Natural killer cell (primary cell): ENCODE measurements at places on chromosomes 2 and 18. TPM values are rescaled to one million over a fixed set of nuclear protein-coding genes. Genes with fewer than 3 reads are reported as not detected.

DNA sequence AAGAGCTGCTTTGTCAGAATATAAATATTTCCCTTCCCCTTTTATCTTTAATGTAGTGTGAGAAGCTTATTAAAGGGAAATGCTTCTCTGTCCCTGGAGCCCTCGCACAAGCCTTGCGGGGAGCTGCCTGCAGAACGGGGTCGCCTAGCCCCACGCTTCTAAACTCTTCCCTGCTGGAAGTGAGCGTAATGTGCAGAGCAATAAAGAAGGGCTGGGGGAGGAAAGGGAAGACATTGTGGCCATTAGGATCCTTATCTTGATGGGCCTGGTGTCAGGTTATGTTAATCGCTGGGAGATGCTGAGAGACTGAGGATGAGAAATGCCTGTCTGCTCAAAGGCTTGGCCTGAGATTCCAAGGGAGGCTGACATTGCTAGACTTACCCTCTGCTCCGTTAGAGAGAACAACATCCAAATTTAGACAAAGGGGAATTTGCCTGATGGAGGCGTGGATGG, 18.9 kb upstream of the FZD7 start:
- no peak for DNase-seq

DNA sequence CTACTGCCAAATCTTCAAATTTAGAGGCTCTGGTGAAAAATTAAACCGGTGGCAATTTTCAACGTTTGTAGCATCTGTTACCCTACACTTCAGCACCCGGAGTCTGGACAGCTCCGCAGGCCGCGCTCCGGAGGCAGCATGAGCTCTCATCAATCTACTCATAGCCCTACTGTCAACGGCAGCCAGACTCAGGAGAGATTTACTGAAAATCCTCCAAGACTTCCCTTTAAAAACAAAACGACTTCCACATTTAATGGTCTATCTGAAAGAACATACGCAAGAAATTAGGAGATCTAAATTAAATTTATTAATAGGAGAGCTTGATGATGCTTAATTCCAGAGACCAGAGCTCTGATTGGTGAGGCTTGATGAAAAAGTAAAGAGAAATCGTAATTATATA, 970 bp upstream of the ADCYAP1 start:
- peak; percentile 42 for DNase-seq

GRCh38 chr18:703213-703967, 9.0 kb downstream of the ENOSF1 start:
- DNase-seq = no peak

Gene SRD5A2
- not detected for total RNA-seq

- no peak for DNase-seq
Observed at GRCh38 chr18:68275616-68276015, 439.3 kb downstream of the TMX3 start.

DNA sequence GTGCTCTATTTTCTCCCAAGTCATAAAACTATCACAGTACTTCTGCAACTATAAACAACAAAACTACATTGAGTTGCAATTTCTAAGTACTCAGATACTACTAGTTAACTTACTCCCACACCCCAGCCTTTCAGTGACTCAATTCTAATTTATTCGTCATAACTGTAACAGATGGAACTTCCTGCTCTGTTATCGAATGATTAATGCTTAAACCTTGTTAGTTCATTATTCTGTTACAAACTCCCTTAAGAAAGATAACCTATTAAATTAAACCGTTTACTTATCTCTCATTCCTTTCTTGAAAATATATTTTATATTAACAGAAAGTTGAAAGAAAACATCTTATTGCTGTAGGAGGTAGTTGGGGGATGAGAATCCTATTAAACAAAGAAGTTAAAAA, 17.0 kb downstream of the TNFAIP6 start:
- no peak for DNase-seq

DNA sequence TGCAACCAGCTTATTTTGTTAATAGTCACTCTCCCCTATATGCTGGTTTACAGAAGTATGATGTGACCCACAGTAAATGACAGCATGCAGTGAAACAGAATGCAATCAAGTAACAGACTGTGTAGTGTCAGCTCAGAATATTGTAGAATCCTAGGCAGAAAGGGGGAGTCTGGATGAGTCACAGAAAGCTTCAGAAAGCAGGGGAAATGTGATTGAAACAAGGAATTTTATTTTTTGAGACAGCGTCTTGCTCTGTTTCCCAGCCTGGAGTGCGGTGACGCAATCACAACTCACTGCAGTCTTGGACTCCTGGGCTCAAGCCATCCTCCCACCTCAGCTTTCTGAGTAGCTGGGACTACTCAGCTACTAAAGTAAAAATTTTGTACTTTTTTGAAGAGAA, 219.9 kb upstream of the FBXO11 start:
- no peak for DNase-seq

- no peak for DNase-seq
Observed at GRCh38 chr2:217530392-217531090, 472.3 kb downstream of the TNS1 start.

Gene LRRFIP1
- total RNA-seq = 163 TPM

Gene SCYGR4
- total RNA-seq = not detected

- DNase-seq = no peak
Observed at GRCh38 chr2:205613970-205614559, 68.2 kb upstream of the NRP2 start.

Gene OSR1
- not detected for total RNA-seq

- DNase-seq = no peak
Observed at GRCh38 chr2:67950919-67951318, 111.9 kb downstream of the C1D start.

Gene CCDC195
- total RNA-seq = not detected

DNA sequence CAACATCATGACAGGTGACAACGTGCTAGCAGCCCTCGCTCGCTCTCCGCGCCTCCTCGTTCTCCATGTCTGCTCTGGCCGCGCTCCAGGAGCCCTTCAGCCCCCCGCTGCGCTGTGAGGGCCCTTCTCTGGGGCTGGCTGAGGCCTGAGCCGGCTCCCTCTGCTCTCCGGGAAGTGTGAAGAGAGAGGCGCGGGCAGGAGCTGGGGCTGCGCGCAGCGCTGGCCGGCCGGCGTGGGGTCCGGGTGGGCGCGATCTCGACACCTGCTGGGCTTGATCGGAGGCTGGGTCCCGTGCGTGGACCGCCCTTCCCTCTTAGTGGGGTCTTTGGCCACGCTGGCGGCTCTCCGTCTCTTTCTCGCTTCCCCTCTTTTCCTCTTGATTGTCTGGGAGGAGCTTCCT, 195.5 kb downstream of the ANKRD30BL start:
- DNase-seq = no peak

GRCh38 chr2:190137561-190137960, 75.0 kb upstream of the MSTN start:
- no peak for DNase-seq

DNA sequence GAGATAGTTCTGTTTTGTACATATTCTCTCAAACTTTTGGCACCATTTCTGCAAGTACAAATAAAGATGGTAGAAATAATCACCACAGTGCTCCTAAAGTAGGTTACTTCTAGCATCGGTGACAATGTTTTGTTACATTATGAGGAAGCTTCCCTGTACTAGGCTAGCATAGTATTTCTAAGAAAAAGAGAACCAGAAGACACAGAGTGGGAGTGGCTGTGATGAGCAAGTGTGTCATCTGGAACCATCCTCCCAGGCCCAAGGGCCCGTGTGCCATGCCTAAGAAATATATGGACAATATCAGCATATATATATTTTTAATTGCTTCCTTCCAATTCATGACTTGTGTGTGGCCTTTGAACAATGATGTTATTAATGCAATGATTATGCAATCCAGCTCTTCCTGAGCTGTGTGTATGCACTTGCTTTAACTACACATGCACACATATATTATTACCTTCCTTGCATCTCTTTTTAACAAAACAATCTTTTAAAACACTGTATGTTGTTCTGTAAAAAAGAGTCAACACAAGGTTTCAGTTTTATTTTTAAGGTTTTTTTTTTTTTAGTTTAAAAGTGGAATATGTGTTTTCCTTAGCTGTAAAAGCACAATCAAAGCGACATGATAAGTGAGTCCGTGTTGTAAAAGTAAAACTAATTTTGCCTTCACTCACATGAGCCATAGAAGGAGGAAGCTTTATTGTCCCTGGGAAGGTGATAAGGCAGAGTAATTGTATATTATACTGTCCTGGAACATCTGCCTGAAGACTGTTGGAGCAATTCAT, 303.9 kb downstream of the ZNF407 start:
- no peak for DNase-seq

Gene RESP18
- not detected for total RNA-seq

GRCh38 chr2:235402422-235402821, 91.4 kb upstream of the AGAP1 start:
- DNase-seq = no peak

DNA sequence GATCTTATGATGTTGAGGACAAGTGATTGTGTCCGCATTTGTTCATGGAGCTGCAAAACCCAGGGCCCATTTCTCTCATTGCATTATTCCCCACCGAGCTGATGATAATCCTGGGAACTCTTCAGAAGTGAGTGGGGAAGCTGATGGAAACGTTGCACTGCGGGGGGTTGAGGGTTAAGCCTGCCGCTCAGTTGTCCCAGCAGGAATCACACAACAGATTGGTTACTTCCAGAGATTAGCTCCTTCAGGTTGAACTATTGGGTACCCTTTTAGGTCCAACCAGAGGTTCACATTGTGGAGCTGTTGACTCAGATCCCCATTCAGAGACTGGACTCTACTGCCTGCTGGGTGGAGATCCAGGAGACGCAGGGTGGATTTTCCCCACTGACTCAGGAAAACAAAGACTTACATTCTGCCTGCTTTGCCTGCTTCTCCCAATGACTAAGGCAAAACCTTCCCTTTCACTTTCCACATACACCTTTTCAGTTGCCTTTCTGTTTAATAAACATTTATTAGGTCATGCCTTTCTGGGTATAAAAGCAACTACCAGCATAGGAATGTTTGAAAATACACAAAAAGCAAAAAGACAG, 286.4 kb downstream of the TXNL1 start:
- DNase-seq = no peak

GRCh38 chr2:43454791-43455190, 141.0 kb downstream of the THADA start:
- no peak for DNase-seq

GRCh38 chr2:45342-46130, 769 bp downstream of the FAM110C start:
- DNase-seq = no peak

Gene CCT4
- total RNA-seq = 108 TPM

GRCh38 chr2:30226144-30227032, 4.9 kb upstream of the LBH start:
- peak; percentile 64 for DNase-seq

Gene PTMA
- total RNA-seq = 1,643 TPM

DNA sequence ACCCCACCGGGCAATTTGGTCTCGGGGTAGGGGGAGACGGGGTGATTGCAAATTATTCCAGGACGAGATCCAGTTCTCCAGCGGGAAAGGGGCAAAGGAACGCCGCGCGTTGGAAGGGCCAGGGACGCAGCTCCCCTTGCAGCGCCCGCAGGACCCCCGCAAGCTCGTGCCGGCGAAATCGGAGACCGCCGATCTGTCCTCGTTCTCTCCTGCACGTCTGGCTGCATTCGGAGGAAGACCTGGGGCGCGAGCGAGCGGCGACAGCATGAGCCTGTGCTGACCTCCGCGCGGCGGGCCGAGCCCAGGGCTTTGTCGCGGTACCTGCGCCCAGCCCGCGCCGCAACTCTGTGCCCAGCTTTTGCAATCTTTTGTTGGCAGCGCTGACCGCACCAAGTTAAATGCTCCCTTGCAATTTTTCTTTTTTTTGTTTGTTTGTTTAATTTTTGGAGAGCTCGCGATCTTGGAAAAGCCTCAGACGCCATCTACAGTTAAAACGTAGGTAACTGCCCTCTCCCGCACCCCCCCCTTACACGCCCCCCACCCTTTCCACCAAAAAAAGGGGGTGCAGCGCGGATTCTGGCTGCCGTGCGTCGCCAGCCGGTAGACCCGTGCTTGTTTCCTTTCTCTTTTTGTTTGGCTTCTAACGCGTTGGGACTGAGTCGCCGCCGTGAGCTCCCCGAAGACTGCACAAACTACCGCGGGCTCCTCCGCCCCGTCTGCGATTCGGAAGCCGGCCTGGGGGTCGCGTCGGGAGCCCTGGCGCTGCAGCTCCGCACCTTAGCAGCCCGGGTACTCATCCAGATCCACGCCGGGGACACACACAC, 667 bp downstream of the TRIB2 start:
- peak; percentile 53 for DNase-seq

Gene IMP4
- 80.6 TPM for total RNA-seq

Gene POTEJ
- not detected for total RNA-seq

DNA sequence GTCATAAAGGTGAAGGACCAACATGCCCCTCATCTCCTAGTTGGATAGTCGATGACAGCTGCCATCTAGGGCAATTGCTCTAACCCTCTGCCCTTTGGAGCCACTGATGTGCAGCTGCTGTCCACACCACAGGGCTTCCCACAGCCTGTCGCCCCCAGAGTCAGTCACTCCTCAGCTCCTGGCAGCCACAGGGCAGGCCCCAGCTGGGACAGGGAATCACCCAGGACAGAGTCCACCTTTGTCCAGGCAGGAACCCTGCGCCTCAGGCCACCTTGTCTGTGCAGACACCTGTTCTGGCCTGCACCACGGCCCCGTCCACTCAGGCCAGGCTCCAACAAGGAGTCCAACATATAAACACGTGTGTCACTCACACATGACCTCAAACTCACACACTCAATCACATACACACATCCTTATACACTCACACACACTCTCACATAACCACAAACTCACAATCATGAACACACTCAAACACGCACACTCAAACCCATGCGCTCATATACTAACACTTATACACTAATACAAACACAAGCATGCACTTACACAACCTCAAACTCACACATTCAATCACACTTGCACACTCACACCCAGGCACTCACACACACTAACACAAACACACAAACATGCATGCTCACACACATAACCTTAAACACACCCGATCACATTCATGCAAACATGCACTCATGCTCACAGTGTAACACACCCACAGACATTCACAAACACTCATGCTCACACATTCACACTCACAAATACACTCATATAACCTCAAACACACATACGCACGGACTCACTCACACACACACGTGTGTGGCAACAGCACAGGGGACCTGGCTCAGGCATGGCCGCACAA, 29.7 kb downstream of the HDAC4 start:
- DNase-seq = peak; percentile 11

GRCh38 chr2:100976645-100977391, 25.3 kb upstream of the RPL31 start:
- DNase-seq = no peak

- no peak for DNase-seq
Observed at GRCh38 chr18:23859466-23860336, 154.9 kb upstream of the TTC39C start.

Gene ACTR1B
- 73.1 TPM for total RNA-seq

DNA sequence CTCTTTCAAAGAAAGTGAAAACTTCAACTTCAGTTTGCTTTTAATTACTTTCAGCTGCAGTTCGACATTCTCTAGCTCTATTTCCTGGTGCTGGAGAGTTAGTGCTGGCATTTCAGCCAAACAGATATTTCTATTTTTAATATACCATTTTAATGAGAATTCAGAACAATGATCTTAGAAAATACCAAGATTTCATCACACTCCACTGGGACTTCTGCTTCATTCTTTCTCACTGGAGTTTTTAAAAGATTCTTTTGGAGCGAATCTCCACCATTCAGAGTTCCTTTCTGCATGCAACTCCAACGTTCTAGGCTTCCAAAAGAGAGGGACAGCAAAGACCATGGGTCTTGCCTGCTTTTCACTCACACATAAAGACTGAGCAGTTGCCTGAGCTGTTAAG, 94.2 kb downstream of the CABLES1 start:
- DNase-seq = no peak

GRCh38 chr2:70984576-70985282, 6.3 kb downstream of the ANKRD53 start:
- DNase-seq = peak; percentile 89

- DNase-seq = no peak
Observed at GRCh38 chr2:30867385-30867784, 60.1 kb upstream of the CAPN13 start.
